ENCODE measurements at places on chromosomes 5 and 9.

GRCh38 chr5:56095579-56096102, 100.9 kb upstream of the IL6ST start:
- no peak for DNase-seq

DNA sequence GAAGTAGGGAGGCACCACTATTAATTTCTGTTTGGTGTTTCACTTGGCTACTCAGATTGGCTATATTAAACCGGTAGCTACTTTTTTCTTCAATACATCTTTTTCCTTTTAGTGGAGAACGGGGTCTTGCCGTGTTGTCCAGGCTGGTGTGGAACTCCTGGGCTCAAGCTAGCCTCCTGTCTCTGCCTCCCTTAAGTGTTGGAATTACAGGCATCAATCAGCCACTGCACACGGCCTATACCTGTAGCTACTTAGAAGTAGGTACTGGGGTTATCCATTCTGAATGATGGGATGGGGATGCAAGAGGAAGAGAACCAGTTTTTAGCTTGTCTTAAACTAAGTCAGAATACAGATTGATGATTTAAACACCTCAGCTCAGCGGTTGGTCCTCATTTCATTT, 1.7 kb downstream of the UBE2D2 start:
- no peak for DNase-seq

GRCh38 chr9:81530310-81530810, 159.0 kb downstream of the TLE1 start:
- no peak for DNase-seq

- DNase-seq = no peak
These were observed 556.6 kb upstream of the TUSC1 start for GRCh38 chr9:26234865-26235264.

GRCh38 chr9:20292002-20292401, 330.3 kb downstream of the MLLT3 start:
- DNase-seq = peak; percentile 6

DNA sequence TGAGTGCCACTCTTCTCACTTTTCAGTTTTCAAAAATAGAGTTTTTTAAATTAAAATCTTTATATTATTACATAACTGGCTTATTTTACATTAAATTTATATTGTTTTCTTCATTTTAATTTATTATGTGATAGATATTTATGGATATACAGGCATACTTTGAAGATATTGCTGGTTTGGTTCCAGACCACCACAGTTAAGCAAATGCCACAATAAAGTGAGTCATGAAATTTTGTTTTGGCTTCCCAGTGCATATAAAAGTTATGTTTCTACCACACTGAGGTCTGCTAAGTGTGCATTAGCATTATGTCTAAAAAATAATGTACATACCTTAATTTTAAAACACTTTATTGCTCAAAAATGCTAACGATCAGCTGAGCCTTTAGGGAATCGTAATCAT, 47.4 kb downstream of the NDUFS4 start:
- DNase-seq = no peak

- DNase-seq = peak; percentile 60
These were observed 235.8 kb downstream of the ROR2 start for GRCh38 chr9:91714020-91714806.

DNA sequence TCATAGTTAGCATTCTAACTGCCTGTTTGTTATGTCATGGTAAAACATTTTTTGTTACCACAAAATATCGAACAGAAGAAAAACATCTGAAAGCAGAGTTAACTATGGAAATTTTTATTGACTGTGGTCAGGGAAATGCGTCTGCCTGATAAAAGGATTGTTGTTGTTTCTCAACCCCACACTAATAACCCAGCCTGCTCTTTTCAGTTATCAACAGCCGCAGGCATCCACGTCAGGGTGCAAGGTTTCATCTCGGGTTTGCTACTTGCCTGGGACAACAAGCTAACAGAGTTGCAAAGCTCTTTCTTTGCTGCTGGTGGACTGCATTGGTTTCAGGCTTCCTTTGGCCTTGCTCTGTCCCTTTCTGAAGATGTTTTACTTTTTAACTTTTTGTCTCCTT, 969.2 kb downstream of the CDH18 start:
- DNase-seq = no peak

- DNase-seq = no peak
These were observed 21.4 kb downstream of the PJA2 start for GRCh38 chr5:109388407-109388806.

DNA sequence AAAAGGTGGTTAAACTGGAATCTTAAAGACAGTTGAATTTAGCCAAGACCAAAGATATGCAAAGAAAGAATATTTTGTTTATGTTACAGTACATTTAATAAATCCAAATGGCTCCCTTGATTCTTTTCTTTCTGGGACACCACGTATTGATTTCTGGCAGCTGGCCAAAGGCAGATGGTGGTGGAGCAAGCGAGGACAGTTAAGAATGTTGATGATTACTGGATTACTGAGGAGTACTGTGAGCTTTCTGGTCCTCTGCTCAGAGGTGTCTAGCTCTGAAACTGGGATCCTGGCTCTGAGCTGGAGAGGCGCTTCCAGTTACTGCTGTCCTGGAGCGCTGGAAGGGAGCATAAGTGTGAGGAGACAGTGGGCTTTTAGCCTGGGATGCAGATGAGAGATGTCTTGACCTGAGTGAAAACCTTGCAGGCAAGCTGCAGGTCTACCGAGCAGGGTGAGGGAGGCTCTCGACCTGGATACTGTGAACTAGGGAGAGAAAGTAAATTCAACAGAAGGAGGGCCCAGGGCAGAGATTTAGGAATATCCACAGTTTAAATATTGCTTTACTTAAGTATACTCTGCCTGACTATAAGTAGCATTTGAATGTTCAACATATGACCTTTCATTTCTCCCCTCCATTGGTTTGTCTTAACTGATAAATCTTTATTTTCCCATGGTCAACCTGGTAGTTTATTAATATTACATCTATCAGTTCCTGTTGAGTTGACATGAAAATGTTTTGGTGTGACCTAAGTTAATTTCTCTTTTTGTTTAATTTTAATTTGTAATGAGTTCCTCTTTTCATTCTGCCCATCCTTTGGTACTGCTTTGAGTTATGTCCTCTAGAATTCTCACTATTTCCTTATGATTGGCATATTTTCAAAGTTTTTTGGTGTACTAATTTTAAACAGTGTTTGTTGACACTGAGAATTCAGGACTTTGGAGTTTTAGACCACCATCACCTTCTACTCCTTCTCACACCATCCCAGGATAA, 3.7 kb downstream of the SYK start:
- no peak for DNase-seq

GRCh38 chr5:141328231-141328630, 2.1 kb upstream of the PCDHGA1 start:
- DNase-seq = no peak

- peak; percentile 41 for DNase-seq
These were observed 41.5 kb downstream of the SVEP1 start for GRCh38 chr9:110537841-110538646.

GRCh38 chr5:159737263-159737662, 179.0 kb upstream of the ADRA1B start:
- no peak for DNase-seq

DNA sequence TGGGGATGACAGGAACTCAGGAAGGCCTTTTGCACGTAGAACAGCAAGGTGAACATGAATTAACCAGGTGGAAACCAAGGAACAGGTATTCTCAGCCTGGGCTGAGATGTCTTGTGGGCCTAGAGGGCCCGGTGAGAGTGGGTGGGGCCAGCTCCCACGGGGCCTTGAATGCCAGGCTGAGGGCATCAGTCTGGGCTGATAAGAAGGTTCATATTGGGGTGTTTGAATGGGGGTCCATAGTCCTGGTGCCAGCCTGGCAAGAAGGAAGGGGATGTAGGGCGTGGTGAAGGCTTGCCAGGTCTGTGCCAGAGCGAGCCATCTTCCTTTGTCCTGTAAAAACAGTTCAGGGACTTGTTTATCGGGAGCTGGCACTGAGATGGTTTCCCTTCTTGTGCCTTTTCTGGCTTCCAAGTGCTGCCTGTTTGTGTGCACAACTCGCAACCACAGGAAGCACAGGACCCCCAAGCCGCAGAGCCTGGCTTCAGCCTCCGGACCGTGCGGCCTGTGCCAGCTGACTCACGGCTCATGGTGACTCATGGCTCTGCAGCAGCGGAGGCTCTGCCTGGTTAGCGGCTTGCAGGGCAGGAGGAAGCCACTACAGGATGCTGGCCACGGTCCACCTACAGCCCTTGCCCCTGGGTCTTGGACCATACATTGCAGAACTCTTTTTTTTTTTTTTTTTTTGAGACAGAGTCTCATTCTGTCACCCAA, 2.4 kb downstream of the CARD19 start:
- DNase-seq = peak; percentile 98

DNA sequence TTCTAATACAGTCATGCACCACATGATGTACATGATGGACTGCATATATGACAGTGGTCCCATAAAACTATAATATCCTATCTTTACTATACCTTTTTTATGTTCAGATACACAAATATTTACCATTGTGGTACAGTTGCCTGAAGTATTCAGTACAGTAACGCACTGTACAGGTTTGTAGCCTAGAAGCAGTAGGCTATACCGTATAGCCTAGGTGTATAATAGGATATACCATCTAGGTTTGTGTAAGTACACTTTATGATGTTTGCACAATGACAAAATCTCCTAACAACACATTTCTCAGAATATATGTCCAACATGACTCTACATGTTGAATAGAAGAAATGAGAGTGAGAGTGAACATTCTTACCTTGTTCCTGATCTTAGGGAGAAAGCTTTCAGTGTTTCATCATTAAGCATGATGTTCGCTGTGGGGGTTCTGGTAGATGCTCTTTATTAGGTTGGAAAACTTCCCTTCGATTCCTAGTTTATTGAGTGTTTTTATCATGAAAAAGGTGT, 31.8 kb downstream of the AMBP start:
- no peak for DNase-seq

DNA sequence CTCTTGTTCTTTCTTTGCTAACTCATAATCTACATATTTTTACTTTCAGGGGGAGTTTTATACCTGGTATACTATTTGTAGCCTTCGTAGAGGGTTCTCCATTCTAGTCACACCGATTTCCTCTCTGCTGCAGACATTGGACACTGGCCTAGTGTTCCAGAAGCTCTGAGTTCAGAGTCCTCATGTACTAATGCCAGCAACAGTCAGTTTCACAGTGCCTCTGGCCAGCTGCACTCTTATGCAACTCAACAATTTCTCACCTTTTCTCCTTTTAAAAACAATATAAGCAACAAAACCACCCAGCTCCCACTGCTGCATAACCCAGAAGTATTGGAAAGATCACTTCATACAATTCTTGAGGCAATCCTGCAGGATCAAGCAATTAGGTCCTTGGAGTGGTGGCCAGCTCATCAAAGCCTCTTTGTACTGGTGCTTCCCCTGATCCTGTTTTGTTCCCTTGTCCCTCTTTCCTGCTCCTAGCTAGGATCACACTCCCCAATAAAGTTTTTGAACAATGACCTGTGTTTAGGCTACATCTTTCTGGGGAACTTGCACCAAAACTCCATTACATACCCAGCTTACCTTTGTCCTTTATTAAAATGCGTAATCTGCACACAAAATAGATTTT, 98.1 kb upstream of the TUT7 start:
- DNase-seq = no peak

- DNase-seq = peak; percentile 97
These were observed 19.0 kb downstream of the STOM start for GRCh38 chr9:121350993-121351561.

DNA sequence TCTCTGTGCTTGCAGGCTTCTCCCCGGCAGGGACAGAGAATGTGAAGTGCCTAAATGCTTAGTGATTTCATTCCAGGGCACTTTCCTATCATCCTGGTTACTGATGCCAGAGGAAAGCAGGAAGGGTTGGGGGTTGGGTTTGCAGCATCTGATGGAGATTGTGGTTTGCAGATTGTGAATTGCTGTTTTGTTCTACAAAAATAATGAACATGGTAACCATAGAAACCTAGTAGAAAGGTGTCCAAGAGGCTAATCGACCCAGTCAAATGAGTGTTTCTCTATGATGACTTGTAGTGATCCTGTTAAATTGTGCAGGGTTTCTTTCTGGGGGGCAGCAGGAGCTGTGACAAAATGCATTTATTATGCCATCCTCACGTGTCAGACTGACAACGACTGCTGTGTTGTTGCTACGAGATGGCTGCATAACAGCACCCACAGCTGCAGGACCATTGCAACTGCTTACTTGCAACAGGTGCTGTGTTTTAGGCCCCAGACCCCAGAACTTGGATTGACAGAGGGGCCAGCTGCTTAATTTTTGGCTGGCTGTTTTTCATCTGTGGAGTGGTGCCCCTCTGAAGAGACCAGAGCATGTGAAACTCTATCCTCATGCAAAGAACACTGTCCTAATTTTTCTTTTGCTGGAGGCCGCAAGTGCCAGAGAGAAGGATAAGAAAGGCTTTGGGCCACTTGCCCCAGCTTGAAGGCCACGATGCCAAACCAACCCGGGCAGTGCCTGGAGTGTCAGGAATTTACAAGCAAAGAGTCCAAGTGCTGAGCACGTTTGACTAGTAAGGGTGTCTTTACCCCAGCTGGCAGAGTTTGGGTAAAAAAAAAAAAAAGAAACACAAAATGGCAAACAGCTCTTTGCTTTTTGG, 397.8 kb downstream of the GADD45G start:
- peak; percentile 12 for DNase-seq

GRCh38 chr9:115098226-115098965, 19.6 kb downstream of the TNC start:
- no peak for DNase-seq

DNA sequence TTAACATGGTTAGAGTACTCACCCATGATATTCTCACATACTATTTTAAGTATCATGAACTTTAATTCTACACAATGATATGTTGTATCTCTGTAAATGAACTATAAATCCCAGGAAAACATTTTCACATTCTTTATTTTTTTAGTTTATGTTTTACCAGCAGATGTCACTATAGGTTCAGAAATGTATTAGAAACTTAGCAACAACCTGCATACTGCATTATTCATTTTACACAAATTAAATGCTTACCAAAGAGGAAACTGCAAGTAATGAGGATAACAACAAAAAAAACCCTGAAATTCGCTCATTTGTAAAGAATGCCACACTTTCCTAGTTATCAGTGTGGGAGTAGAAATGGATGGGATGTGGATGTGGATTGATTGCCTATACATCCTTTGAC, 217.5 kb upstream of the OTULINL start:
- peak; percentile 4 for DNase-seq

- no peak for DNase-seq
These were observed 107.6 kb upstream of the PHYKPL start for GRCh38 chr5:178340187-178340586.

- no peak for DNase-seq
These were observed 2.0 kb downstream of the QSOX2 start for GRCh38 chr9:136243631-136244030.

- DNase-seq = no peak
These were observed 520 bp downstream of the PCDH12 start for GRCh38 chr5:141957367-141957996.

- DNase-seq = no peak
These were observed 795.0 kb downstream of the EFNA5 start for GRCh38 chr5:106875591-106876297.

DNA sequence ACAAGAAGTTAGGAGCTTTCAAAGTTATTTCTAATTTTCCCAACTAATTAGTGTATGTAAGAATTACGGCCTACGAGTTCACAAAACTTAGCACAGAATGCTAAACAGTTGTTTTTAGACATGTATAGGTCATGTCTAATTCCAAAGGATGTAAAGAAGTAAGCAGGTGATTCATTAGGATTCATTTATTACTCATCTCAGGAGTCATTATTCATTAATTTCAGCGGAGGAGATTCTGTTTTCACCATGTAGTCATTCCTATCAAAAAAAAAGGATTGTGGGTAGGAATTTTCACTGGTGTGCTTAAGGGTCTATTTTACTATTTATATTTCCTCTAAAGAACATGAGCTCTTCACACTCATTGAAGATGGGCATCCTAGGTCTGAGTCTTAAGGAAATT, 532.2 kb downstream of the ACTL7B start:
- DNase-seq = no peak
